ENCODE measurements at places on chromosomes 16 and 17.

DNA sequence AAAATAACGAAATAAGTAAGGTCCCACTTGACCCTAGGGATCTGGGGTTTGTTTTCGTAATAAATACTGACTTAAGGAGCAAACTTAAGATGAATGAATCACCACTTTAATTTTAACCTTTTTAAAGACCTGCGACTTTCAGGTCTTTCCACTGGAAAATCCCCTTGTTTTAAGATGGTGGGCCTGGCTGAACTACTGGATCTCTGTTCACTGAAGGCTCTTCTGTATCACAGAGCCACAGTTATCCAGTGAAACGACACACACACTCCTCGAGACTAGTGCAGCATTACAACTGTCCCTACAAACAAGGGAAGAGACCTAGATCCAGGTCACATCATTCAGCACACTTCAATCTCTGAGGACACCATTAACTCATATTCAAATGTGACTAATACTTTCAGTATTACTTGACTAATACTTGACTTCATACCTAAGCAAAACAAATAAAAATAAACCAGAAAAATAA is 299.0 kb downstream of the CEP112 start:
- H3K4me3 ChIP-seq = no peak overlapping the region
- no peaks in the 10 kb centered on the region for H3K27me3 ChIP-seq
- no peaks in the 10 kb centered on the region for H3K36me3 ChIP-seq
- no peak for DNase-seq
- no peak overlapping the region for H3K27ac ChIP-seq
- H3K4me1 ChIP-seq = peaks cover 2% of the 10 kb centered on the region

- peaks cover 44% of the 10 kb centered on the region for H3K36me3 ChIP-seq
- H3K27me3 ChIP-seq = no peaks in the 10 kb centered on the region
- peak overlapping the region; percentile 90 for H3K27ac ChIP-seq
- H3K4me3 ChIP-seq = no peak overlapping the region
- peaks cover 91% of the 10 kb centered on the region for H3K4me1 ChIP-seq
- DNase-seq = no peak
Observed at GRCh38 chr16:11101695-11102522, 154.1 kb downstream of the SOCS1 start.

GRCh38 chr17:2084766-2085647 is 30.1 kb downstream of the HIC1 start:
- H3K4me1 ChIP-seq = peaks cover 78% of the 10 kb centered on the region
- H3K27ac ChIP-seq = no peak overlapping the region
- no peak overlapping the region for H3K4me3 ChIP-seq
- DNase-seq = no peak

- H3K27ac ChIP-seq = no peak overlapping the region
- no peak for DNase-seq
- no peaks in the 10 kb centered on the region for H3K36me3 ChIP-seq
- H3K27me3 ChIP-seq = peaks cover 34% of the 10 kb centered on the region
Observed at GRCh38 chr16:46887524-46887854, 3.3 kb downstream of the GPT2 start.

DNA sequence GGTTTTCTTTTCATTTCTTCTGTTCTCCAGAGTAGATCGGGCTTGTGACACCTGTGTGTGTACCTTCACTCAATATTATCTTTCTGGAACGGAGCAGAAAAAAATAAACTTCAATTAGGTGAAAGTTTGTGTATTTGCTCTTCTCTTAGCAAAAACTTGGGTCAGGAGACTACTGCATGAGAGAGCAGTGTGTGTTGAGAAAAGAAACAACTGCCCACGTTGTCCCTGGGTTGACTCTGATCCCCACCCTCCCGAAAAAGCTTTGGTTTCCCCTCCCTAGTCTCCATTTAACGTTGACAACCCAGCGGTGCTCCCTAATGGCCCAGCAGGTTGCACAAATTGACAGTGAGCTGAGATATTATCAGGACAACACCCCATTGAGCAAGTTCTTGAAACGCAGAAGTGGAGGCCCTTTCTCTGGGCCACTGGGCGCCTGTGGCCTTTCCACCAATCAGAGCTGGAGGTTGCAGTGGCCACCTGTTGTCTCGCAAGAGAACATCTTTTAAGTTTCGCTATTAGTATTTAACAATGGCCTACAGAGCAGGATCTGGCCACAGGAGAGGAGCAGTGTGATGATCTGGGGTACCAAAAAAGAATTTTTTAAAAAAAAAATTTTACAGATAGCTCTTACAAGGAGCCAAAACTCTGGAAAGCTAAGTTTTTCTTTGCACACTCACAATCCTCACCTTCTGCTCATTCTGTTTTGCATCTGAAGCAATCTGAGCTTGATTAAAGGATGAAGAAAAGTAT is 1.5 kb upstream of the TOX3 start:
- no peak for DNase-seq
- H3K27ac ChIP-seq = no peak overlapping the region
- H3K27me3 ChIP-seq = peaks cover 55% of the 10 kb centered on the region
- H3K4me3 ChIP-seq = no peak overlapping the region

GRCh38 chr16:49095539-49095938 is 186.1 kb downstream of the CBLN1 start:
- no peaks in the 10 kb centered on the region for H3K4me1 ChIP-seq
- H3K36me3 ChIP-seq = no peaks in the 10 kb centered on the region
- no peaks in the 10 kb centered on the region for H3K27me3 ChIP-seq
- no peak overlapping the region for H3K27ac ChIP-seq
- DNase-seq = no peak

- no peak overlapping the region for H3K27ac ChIP-seq
- no peak for DNase-seq
- H3K4me3 ChIP-seq = no peak overlapping the region
- no peaks in the 10 kb centered on the region for H3K36me3 ChIP-seq
- H3K27me3 ChIP-seq = no peaks in the 10 kb centered on the region
- H3K4me1 ChIP-seq = no peaks in the 10 kb centered on the region
Observed at GRCh38 chr17:77905266-77905665, 53.2 kb upstream of the TNRC6C start.

DNA sequence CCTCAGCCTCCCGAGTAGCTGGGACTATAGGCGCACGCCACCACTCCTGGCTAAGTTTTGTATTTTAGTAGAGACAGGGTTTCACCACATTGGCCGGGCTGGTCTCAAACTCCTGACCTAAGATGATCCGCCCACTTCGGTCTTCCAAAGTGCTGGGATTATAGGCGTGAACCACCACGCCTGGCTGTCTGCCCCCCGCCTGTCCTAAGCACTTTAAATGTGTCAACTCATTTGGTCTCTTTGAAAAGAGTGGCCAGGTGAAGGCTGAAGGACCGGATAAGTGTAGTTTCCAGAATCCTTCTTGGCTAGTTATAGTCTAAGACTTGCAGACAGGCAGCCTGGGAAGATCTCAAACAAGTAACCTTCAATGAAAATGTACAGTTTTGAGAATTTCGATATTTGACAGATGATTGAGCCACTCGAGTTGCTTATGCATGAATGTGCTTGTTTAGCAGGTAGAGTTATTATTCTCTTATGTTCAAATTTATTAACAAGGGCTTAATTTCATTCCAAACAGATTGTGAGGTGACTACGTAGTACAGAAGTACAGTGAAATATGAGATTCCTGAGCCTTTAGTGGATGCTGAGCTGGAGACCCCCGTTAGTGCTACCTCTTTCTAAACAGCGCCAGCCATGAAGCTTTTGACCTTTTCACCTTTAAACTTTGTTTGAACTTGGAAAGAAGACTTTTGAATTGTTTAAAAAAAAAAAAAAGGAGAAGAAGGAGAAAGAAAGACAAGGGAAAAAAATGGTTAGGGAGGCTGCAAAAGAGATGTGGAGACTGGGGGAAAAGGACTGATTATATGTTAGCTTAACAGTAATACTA is 164.4 kb upstream of the TBX2 start:
- peaks cover 20% of the 10 kb centered on the region for H3K4me1 ChIP-seq
- no peaks in the 10 kb centered on the region for H3K36me3 ChIP-seq
- no peak for DNase-seq
- H3K27ac ChIP-seq = no peak overlapping the region

GRCh38 chr16:63980763-63981162 is 1141.1 kb downstream of the CDH11 start:
- no peaks in the 10 kb centered on the region for H3K27me3 ChIP-seq
- H3K4me1 ChIP-seq = no peaks in the 10 kb centered on the region
- H3K27ac ChIP-seq = no peak overlapping the region
- H3K36me3 ChIP-seq = no peaks in the 10 kb centered on the region
- DNase-seq = no peak
- H3K4me3 ChIP-seq = no peak overlapping the region

DNA sequence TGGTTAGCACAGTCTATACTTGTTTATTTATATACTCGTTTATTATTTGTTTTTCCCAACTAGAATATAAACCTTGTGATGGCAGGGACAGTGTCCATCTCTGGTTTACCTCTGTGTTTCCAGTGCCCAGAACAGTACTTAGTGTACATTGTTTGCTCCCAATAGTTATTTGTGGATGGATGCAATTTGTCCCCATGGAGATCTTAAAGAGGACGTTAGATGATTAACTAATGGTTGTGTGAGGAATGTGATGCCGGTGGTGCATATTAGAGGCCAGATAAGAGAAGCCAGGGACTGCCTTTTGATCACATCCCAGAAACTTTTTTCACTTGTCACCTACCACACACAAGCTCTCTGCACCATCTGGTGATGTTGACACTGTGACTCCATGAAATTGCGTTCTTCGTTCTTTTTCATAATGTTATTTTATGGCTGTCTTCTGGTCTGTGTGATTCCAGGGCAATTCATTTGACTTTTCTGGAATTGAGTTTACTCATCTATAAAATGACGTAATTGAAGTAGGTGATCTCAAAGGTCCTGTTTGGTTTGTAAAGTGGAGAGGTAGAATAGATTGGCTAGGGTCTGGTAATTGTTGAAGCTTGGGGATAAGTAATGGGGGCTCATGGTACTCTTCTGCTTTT is 1.2 kb downstream of the COX10 start:
- peaks cover 62% of the 10 kb centered on the region for H3K4me1 ChIP-seq
- DNase-seq = no peak
- H3K36me3 ChIP-seq = peaks cover 77% of the 10 kb centered on the region
- no peaks in the 10 kb centered on the region for H3K27me3 ChIP-seq

DNA sequence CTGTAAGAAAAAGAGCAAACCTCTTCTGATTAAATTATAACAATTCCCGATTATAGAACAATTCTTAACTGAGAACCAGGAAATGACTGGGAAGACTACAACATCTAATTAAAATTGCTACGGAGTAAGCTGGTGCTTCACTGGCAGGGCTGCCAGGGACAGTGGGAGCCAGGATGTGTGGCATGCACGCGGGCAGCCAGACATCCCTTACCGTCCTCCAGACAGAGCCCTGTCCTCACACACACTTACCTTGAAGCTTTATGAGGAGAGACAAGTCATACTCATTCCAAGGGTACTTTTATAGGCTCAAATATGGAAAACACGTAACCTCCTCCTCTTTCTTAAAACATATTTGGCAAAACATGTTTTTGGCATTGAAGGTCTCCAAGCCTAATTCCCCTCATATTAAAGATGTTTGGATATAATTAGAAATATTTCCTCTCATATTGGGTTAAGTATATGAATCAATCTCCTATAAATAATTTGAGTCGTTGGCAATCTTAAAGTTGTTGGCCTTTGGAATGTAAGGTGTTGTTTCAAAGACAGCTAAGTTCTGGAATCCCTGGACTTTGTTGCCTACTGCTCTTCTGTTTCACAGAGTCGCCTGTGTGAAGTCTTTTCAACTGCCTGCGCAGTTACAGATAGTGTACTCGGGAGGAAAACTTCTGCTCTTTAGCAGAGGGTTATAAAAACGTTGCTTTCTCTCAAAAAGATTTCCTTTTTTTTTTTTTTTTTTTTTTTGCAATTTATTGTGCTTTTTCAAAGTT is at the start of gene MYH1:
MYH1 (minus strand) TSS at position 272 of the 767 bp plus-strand sequence. CDS start 1,900 bp downstream, outside the sequence.
- H3K4me1 ChIP-seq = no peaks in the 10 kb centered on the region
- no peaks in the 10 kb centered on the region for H3K36me3 ChIP-seq
- DNase-seq = no peak
- H3K4me3 ChIP-seq = no peak within 1 kb of the TSS

GRCh38 chr17:9830711-9831110 is 5.0 kb downstream of the GLP2R start:
- no peaks in the 10 kb centered on the region for H3K4me1 ChIP-seq
- no peak for DNase-seq
- no peaks in the 10 kb centered on the region for H3K36me3 ChIP-seq
- no peak overlapping the region for H3K27ac ChIP-seq

- peak; percentile 67 for DNase-seq
- peak overlapping the region; percentile 88 for H3K4me3 ChIP-seq
- peak overlapping the region; percentile 93 for H3K27ac ChIP-seq
- no peaks in the 10 kb centered on the region for H3K27me3 ChIP-seq
Observed at GRCh38 chr17:42275527-42276358, 448 bp downstream of the STAT5B start.

GRCh38 chr17:2065949-2066400 is 11.1 kb downstream of the HIC1 start:
- H3K36me3 ChIP-seq = peaks cover 93% of the 10 kb centered on the region
- H3K4me3 ChIP-seq = no peak overlapping the region
- peaks cover 47% of the 10 kb centered on the region for H3K4me1 ChIP-seq
- no peak for DNase-seq

- H3K27ac ChIP-seq = peak overlapping the region; percentile 99
- peak; percentile 92 for DNase-seq
- peaks cover 45% of the 10 kb centered on the region for H3K36me3 ChIP-seq
Observed at GRCh38 chr17:76271669-76272540, 6.8 kb downstream of the UBALD2 start.

- no peak for DNase-seq
- H3K4me1 ChIP-seq = peaks cover 52% of the 10 kb centered on the region
- no peak overlapping the region for H3K4me3 ChIP-seq
- H3K36me3 ChIP-seq = peaks cover 41% of the 10 kb centered on the region
- H3K27ac ChIP-seq = peak overlapping the region; percentile 56
Observed at GRCh38 chr17:80704381-80704819, 159.8 kb downstream of the RPTOR start.

GRCh38 chr17:79664930-79665737 is 54.3 kb upstream of the RBFOX3 start:
- H3K27me3 ChIP-seq = peaks cover 87% of the 10 kb centered on the region
- DNase-seq = no peak
- no peak overlapping the region for H3K4me3 ChIP-seq
- H3K4me1 ChIP-seq = no peaks in the 10 kb centered on the region
- H3K27ac ChIP-seq = no peak overlapping the region

DNA sequence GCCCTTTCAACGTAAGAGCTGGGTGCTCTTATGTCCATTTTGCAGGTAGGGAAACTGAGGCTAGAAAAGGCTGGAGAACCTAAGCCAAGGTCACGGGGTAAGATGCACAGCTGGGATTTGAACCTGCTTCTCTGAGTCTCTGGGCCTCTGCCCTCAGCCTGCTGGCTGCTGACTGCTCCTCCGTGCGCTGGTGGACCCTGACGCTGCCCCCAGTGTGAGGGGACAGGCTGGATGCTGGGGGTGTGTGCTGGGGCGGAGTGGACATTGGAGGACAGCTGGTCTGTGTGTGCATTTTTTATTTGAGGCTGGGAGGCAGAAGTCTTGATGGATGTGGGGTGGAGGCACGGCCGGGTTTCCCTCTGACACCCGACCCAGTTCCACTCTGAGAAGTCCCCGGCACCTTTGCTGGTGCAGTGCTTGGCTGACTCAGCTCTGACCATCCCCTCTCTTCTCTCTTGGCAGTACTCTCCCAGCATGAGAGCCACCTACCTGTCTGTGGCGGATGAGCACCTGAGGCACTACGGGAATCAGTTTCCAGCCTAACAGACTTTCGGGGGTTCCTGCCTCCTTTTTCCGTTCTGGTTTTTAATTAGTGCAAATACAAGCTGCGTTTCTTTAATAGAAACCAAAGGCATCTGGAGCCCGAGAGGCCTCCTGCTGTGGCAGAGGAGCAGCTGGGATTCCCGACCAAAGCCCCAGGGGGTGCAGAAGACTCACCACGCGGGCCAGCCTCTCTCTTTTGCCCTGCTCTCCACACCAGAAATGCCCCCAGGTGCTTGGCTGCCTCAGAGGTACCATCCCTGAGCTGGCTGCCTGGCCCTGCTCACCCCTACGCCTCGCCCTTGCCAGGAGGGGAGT is 14.1 kb upstream of the DNAI2 start:
- H3K36me3 ChIP-seq = no peaks in the 10 kb centered on the region
- H3K4me3 ChIP-seq = no peak overlapping the region
- no peaks in the 10 kb centered on the region for H3K27me3 ChIP-seq
- DNase-seq = no peak
- no peaks in the 10 kb centered on the region for H3K4me1 ChIP-seq
- H3K27ac ChIP-seq = no peak overlapping the region
